ENCODE measurements at places on chromosomes 2 and 18.

DNA sequence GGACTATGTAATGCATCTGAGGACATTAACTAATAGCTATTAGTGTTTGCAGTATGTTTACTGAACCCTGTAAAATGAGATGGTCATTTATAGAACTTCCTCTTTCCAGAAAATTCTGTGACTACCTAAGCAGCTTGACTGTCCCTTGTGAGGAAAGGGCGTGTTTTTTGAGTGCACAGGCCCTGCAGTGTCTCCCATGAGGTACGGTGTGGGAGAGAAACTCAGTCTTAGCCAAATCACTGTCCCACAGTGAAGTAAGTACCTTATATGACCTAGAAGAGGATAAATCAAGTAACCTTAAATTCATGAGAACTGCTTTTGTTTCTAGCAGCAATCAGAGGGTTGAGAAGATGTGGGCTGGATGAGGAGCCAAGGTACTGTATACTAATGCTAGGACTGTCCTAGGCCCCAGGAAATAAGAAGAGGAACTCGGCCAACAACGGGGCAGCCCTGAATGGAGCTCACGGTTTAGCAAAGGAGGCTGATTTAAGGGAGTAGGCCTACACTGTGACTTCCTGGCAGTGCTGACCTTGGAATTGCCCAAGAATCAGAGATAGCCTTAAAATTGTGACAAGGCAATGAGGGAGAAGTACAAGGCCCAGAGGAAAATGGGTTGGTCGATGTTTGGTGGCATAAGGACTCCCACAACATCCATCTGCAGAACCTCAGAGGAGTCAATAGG, 103.5 kb upstream of the CTAGE1 start:
- no peak for DNase-seq

DNA sequence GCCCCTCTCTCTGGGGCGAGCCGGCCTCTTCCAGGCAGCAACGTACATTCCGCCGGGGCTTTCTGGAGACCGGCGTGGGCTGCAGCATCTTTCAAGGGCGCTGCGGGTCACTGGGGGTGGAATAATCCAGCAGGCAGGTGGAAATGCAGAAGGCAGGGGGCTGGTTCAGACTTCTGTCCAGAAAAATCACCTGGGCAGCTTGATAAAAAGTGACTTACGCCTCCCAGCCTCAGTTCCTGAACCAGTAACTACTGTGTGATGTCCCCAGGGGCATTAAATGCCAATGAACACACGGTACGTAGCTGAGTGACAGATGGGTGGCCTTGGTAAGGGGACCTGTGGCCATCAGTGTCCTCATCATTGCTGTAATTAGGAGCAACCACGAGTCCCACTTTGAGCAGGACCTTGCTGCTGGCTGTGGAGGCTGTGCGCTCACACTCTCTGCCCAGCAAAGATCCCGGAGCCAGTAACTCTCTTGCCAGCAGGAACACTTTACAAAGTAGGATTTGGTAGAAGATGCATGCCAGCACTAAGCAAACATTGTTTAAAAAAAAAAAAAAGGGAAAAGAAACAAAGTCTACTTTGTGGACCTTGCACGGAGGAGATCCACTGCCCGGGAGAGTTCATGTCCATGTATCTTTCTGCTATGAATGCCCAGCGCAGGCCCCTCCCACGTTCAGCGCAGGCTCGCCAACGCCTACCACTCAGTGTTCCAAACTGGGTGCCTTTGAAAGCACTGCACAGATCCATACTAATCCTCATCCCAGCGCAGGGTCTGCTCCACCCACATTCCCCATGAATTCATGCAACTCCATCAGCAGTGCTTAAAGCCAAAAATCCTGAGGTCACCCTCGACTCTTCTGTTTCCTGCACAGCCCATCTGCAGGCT, 177.3 kb downstream of the HDAC4 start:
- DNase-seq, result no peak

DNA sequence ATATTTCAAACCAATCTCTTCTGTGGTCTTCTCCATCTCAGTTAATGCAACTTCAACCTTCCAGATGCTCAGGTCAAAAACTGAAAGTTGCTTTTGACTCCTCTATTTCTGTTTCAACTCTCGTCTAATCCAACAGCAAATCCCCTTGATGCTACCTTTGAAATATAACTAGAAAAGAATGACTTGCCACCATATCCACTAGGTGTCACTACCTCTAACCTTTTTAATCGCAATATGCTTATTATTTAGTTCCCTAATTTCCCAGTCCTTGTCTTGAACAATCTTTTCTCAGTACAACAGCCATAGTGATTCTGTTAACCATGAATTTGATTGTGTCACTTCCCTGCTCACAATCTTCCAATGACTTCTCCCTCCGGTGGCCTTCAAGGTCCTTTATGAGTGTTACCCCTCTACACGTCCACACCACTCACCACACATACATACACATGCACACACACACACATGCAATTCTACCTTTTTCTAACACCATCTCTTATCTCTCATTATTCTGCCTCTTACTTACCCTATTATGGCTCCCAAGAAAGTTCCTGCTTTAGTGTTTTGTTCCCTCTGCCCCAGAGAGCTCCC, 245.5 kb upstream of the KCNJ3 start:
- no peak for DNase-seq

GRCh38 chr18:46239549-46239948, 135.4 kb downstream of the HAUS1 start:
- no peak for DNase-seq

- no peak for DNase-seq
Measured at GRCh38 chr2:234676109-234676782, 179.4 kb upstream of the ARL4C start.

GRCh38 chr2:60516383-60516811, 37.1 kb downstream of the BCL11A start:
- DNase-seq, result no peak

GRCh38 chr2:100198461-100199230, 56.3 kb upstream of the AFF3 start:
- DNase-seq, result no peak

- DNase-seq, result no peak
Measured at GRCh38 chr2:8518979-8519668, 162.7 kb upstream of the ID2 start.

DNA sequence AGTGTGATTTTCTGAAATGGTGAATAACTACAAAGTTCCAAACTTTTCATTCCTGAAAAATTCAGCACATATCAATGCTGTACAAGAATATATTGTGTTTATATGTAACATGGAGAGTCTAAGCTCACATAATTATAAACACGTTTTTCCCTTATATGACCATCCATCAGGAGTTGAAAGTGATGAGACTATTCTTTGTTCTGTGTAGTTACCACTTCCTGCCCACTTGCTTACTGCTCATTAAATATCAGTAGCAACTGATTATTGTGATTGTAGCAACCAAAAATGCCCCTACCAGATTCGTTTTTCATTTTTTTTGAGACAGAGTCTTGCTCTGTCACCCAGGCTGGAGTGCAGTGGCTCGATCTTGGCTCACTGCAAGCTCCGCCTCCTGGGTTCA, 30.8 kb downstream of the OTX1 start:
- DNase-seq, result no peak

- DNase-seq, result peak; percentile 4
Measured at GRCh38 chr2:26922405-26923188, 47.8 kb upstream of the MAPRE3 start.

DNA sequence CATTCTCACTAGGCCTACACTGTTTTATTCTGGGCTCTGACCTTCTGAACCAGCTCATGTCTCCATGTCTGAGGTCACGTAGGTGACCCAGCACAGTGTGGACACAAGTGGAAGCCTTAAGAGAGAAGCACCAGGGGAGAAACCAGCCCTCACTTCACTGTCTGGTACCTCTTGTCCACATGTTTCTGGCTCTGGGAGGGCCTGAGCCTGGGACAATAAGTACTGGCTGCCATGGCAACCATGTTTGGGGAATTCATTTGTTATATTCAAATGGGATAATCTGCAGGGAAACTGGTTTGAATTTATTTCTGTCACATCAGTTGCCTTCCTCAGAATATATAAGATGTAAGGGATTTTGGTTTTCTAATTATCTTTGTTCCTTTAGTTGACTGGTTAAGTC, 23.3 kb downstream of the MYO3B start:
- DNase-seq, result no peak

DNA sequence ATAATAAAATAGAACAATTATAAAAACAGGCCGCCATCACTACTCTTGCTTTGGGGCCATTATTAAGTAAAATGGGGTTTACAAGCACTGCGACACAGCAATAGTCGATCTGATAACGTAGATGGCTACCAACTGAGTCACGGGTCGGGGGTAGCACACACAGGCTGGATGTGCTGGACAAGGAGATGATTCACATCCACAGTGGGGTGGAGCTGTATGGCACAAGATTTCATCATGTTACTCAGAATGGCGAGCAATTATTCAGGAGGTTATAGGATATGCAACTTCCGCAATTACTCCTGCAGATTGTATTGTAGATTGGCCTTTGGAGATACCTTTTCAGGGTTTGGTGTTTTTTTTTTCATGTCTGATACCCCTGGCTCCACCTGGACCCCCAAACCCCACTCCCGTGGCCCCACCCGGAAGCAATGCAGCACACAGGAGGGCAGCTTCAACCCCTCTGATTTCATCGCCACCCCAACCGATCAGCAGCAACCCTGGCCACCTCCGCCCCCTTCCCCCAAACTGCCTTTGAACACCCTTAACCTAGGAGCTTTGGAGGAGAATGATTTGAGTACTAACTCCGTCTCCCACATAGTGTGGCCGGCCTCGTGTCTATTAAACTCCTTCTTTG, 21.4 kb upstream of the MLPH start:
- DNase-seq, result no peak

DNA sequence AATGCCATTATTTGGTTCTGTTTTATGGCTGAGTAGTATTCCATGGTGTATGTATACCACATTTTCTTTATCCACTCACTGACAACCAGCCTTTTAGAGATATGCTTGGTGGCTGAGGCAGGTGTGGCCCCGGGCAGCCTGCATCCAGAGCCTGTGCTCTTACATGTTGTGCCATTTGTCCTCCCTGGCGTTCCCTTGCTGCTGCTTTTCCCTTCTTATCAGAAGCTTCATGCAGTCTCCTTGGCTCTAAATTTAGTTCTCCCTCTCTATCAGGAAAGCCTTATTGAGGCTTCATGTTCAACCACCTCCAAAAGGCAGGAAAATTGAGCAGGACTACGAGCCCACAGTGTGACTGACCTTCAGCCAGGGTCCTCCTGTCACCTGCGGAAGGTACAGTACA, 131.7 kb upstream of the ITGA6 start:
- no peak for DNase-seq

GRCh38 chr2:21367421-21367820, 243.7 kb downstream of the TDRD15 start:
- no peak for DNase-seq

DNA sequence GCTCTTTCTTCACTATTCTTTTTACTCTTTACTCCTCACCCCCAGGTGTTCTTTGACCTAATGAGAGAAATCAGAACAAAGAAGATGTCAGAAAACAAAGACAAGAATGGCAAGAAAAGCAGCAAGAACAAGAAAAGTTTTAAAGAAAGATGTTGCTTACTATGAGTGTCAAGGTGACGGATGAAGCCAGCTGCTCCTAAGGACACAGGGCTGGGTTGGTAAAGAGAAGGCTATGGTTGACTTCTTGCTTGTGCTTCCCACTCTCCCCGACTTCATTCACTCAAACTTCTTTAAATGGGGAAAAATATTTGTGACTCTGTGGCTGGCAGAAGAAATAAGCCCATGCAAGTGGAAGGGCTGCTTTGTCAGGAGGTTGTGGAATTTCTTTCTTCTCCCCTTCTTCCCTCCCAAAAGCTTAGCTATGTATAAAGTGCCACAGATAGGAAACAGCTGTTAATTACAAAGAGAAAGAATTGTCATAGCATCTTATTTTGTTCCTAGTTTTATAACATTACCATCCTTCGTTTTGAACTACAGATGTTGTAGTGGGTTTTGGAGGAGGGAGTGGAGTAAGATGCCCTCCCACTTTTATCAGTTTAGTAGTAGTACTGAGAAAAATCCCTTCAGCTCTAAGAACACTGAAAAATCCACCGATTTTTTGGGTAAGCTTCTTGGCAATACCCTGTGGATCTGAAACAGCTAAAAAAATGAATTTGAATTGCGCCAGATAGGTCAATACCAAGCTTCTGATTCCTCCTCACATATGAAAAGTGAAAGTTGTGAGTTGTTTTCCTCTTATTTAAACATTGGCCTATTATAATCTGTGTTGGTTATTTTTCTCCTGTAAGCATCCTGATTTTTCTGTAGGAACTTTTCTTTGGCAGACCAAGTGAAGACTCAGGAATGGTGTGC, 40.7 kb downstream of the RALB start:
- no peak for DNase-seq

- no peak for DNase-seq
Measured at GRCh38 chr2:147482111-147482895, 362.5 kb upstream of the ACVR2A start.

DNA sequence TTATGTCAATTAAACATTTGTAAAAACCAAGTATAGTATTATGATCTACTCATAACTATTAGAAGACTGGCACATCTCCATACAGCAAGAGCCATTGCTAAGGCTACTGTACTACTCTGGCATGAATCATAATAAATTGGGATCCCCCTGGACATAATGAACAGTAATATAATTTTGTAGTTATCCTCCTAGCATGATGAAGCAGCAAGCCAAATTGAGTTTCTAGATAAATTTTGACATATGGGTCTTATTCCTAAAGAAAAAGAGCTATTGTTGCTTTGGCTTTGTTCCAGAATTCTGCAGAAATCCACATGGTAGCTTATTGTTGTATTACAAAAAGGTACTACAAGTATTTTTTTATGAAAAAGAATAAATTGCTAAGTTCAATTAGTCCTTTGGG, 204.3 kb downstream of the CAMKMT start:
- no peak for DNase-seq

DNA sequence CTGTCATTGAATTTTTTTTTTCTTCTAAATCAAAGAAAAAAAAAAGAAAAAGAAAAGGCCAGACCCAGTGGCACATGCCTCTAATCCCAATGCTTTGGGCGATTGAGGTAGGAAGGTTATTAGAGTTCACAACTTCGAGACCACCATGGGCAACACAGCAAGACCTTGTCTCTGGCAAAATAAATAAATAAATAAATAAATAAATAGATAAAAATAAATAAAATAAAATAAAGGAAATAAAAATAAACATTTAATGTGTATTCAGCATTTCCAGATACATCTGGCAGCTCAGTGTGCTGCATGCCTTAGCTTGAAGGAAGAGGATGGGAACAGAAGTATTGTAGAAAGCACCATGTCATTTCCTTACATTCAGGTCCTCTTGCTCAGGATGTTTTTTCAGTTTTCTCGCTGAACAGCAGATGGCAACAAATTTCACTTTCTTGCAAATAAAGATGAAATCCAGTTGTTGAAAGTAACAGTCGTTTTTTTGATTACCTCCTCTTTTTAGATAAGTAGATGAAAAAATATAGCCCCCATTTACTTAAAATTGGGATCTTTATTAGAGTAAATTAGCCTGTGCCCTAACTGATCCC, 25.7 kb upstream of the FAM178B start:
- DNase-seq, result no peak
